T-cell (primary cell): ENCODE measurements at places on chromosomes 5 and 9.

DNA sequence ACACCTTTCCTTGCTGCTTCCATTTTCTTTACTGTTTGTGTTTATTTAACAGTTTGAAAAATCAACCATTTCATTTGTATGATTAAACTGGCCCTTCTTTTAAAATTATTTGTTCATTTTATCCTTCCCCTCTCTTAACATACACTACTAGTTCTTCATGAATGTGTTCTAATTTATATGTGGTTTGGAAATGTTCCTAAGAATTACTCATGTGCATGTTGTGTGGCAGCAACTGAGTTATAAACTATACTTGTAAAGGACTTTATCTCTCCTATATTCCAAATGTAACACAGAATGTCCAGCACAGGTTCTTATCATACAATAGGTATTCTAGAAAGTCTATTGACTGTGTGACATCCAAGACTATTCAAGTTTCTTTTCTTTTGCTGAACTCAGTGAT lies 358.2 kb upstream of the MEF2C start:
- DNase-seq = no peak

- DNase-seq = peak; percentile 6
These were observed 148.4 kb downstream of the MAPKAP1 start for GRCh38 chr9:125558453-125559092.

DNA sequence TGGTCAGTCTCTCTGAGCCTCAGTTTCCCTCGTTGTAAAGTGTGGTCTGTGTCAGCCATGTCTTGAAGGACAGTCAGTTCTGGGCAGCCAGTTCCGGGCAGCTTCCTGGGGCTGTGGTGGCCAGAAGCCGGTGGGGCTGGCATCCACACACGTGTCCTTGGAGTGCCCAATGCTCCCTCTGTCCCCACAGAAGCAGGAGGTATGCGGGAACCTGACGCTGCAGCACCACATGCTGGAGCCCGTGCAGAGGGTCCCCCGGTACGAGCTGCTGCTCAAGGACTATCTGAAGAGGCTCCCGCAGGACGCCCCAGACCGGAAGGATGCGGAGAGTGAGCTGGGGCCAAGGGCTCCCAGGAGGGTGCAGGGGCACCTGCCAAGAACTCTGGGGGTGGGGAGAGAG lies 48.4 kb upstream of the SUSD3 start:
- DNase-seq = no peak

DNA sequence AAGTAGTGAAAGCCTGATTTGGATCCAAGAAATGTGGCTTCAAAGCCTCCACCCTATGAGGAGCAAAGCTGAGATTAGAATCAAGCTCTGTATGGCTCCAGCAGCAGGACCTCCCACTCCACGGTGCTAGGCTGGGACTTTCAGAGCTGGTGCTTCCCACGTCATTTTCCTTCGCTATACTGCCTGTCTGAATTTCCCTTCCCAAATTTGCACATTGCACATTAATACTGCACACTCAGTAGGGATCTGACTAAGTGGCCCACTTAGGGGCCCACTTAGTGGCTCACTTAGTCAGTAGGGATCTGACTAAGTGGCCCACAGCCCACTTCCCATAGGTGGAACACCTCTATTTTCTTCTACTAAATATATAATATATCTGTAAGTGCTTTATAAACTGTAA lies 14.1 kb upstream of the SPDL1 start:
- DNase-seq = no peak

- no peak for DNase-seq
These were observed 30.8 kb upstream of the NIM1K start for GRCh38 chr5:43161244-43161643.

GRCh38 chr9:105993116-105993854 lies 298.9 kb downstream of the TMEM38B start:
- no peak for DNase-seq

DNA sequence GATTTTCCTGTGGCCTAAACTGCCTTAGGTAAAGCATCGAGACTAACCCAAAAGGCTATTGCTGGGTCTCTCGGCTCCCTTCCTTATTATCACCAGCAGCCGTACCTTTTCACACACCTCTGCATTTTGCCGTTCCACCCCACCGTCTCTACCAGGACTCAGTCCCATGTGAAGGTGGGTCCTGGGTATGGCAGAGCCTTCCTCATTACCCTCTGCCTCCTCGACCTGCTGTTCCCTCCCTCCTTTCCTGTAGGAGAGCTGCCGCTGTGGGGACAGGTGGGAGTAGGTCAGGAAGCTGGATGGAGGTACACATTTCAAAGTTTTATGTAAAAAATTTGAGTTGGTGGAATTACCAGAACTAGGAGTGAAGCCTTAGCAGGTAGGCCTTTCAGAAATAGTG lies 1.8 kb downstream of the CCL28 start:
- no peak for DNase-seq

GRCh38 chr9:136656183-136656738 lies 6.5 kb upstream of the EGFL7 start:
- no peak for DNase-seq

- DNase-seq = no peak
These were observed 10.5 kb downstream of the KIF4B start for GRCh38 chr5:155024015-155024414.

DNA sequence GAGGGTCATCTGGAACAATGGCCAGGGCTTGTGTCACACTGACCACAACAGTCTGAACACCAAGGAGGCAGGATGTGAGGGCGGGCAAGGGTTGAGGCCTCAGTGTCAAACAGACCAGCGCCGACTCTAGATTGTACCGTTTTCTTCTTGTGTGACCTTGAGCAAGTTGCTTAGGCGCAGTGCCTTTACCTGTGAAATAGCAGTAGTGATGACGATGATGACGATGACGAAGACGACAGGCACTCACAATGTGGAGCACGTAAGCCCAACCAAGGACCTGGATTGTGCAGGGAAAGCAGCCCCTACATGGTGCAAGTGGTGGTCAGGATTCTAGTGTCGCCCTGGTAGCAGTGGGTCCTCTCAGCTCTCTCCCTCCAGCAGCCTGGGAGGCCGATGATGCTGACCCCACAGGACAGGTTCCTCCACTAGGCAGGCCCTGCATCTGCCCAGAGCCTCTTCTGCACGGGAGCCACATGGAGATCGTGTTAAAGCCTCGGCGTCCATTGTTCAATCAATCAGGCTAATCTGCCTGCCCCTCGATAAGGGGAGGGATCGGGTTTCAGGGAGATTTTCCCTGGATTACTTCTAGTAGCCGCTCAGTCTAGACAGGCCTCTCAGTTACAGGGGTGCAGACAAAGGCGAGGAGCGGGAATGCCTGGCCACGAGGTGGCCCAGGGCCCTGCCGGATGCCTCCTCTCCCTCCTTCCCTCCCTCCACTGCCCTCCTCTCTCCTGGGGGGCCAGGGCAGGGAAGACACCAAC lies 91.7 kb downstream of the MACROH2A1 start:
- DNase-seq = no peak

- DNase-seq = no peak
These were observed 42.6 kb downstream of the NPR3 start for GRCh38 chr5:32753765-32754164.

GRCh38 chr5:143495821-143496275 lies 92.4 kb upstream of the NR3C1 start:
- DNase-seq = no peak

DNA sequence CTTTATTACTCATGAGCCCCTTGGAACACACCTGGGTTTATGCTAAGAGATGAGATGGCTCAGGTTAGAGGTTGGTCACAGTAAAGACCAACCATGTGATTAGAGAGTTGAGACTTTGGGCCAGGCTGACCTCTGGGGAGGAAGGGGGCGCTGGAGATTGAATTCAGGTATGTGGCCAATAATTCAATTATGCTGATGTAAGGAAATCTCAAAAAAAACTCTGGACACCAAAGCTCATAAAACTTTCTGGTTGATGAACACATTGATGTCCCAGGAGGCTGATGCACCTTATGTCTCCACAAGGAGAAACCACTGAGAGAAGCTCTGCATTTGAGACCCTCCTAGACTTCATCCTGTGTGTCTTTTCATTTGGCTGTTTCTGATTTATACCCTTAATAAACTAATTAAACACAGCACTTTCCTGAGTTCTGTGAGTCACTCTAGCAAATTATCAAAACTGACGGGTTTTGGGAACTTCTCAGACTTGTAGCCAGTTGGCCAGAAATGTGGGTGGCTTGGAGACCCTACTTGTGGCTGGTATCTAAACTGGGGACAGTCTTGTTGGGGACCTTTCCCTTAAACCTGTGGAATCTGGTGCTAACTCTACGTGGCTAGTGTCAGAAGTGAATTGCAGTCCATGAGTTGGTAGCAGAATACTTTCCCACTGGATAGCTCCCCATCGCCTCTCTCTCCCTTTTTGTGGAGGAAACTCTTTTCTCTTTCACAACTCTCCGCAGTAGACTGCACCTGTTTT lies 7.5 kb upstream of the CCL27 start:
- DNase-seq = no peak

DNA sequence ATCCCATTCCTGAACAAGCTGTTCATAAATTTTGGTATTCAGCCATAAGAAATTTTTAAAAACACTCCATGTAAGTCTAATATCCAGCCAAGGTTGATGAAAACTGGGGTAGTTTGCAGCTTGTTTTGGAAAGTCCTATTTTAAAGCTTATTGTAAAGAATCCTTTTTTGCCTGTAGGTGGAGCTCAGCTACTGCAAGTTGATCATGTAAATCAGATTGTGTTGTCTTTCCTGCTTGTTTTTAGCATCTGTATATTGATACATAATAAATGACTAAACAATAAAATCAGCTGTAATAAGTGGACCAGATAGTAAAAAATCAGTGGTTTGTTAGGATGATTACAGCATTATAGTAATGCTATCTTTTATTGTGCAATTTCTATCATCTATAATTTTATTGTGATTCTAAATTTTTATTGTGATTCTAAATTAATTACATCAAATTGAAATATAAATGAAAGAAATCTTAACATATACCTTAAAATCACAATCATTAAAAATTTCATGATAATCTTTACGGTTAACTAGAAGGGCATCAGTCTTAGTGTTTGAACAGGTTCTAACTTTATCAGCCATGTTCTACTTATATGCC lies 42.4 kb downstream of the CWC27 start:
- peak; percentile 4 for DNase-seq

DNA sequence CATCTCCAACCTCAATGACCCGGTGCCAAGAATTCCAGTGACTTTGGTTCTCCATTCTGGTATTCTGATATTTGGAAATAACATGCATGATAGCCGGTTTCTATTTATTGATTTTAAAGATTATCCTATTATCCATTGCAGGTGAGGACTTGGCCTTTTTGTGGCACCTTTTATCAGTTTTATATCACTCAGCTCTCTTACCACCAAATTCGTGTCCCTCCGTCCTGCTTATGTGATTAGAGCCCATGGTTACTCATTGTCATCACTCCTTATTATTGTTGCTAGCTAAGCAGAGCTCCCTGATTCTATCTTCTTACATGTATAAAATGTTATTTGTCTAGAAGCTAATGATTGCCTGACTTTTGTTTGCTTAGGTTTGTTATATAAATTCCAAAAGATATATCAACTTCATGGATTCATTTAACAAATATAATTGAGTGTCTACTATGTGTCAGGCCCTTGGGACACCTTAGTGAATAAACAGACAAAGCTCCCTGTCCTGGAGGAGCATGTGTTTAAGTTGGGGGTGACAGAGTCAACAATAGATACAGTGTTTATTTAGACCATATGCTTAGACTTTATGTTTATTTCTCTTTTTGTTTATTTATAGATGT lies 138.2 kb downstream of the ADAMTS16 start:
- no peak for DNase-seq

DNA sequence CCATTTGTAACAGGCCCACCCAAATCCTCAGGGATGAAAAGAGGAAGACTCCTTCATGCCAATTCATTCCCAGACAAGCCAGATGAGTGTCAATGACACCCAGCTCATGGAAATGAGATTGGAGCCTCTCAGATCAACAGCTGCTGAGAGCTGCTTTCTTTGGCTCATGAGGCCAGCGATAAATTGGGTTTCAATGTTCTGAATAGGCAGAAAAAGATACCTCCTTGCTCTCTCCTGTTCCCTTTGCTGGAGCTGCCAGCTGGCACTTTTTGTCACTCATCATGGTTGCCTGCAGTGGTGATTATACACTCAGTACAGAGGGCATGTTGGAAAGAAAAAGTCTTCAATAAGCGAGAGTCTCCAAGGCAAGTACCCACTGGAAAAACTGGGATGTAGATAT lies 47.1 kb downstream of the SH3RF2 start:
- DNase-seq = no peak

DNA sequence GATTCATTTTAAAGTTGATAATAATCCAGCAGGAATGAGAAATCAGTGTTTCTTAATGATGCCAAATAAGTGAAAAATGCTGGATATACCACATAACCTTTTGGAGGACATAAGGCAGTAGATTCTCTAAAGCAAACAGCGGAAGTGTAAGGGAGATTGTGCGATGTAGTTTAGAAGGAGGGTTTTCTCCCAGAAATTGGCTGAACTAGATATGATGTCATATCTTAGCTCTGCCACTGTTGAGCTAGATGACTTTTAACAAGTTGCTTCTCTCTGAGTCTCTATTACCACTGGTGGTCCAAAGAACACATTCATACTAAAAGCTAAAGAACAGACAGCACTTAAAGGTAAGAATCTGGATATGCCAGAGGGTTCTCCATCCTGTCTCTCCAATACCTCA lies 107.0 kb downstream of the NR6A1 start:
- no peak for DNase-seq
